ENCODE measurements at places on chromosomes 11 and 22. TPM values are rescaled to one million over a fixed set of nuclear protein-coding genes. Genes with fewer than 3 reads are reported as not detected.

CD82 gene
- 343 TPM for total RNA-seq

SLC25A45 gene
- total RNA-seq: 15.7 TPM

OR52I1 gene
- total RNA-seq: not detected

HORMAD2 gene
- not detected for total RNA-seq
